ENCODE measurements at places on chromosomes 12 and 14.

- DNase-seq, result no peak
Measured at GRCh38 chr12:52454411-52455201, 2.7 kb upstream of the KRT6B start.

- no peak for DNase-seq
Measured at GRCh38 chr14:65940056-65940735, 527.7 kb downstream of the FUT8 start.

- no peak for DNase-seq
Measured at GRCh38 chr14:92994131-92994676, 71.3 kb downstream of the CHGA start.

DNA sequence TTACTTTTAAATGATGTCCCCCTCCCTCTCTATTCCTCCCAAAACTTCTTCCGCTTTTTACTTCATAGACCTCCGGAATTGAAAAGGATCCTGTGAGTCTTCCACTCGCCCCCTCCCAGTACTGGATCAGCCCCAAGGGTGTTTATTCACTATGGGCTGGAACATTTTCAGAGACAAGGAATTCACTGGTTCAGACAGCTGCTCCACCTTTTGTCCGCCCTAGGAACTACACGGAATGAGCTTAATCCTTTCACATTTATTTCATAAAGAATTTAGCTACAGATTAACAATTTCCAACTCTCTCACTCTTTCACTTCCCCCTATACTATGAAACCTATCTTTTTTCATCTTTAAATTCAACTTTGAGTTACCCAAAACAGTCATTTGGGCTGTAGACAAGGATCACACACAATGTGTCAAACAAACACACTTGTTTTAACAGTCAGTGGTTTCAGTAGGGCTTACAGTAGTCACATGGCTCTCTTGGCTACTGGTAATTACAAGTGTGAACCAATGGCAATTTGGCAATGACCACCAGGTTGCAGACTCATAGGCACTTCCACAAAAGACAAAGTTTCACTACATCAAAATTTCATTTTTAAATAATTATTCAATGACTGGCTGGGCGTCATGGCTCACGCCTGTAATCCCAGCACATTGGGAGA, 20.6 kb downstream of the CNIH1 start:
- DNase-seq, result no peak

- DNase-seq, result no peak
Measured at GRCh38 chr12:43891856-43892574, 56.1 kb downstream of the TMEM117 start.

- no peak for DNase-seq
Measured at GRCh38 chr12:62832027-62832426, 102.9 kb downstream of the PPM1H start.

- no peak for DNase-seq
Measured at GRCh38 chr14:42664190-42664589, 1057.5 kb downstream of the LRFN5 start.

Data from iPS DF 19.7 (cell line).